Stimulated activated CD8-positive, alpha-beta memory T cell treated with anti-CD3 and anti-CD28 coated beads, Interleukin-12 subunit alpha, Interleukin-12 subunit beta, amount 100 ng/mL, for 4 hours (primary cell): ENCODE measurements at places on chromosomes 4 and X.

- DNase-seq, result no peak
These were observed 31.6 kb upstream of the MAML3 start for GRCh38 chr4:140185412-140186081.

DNA sequence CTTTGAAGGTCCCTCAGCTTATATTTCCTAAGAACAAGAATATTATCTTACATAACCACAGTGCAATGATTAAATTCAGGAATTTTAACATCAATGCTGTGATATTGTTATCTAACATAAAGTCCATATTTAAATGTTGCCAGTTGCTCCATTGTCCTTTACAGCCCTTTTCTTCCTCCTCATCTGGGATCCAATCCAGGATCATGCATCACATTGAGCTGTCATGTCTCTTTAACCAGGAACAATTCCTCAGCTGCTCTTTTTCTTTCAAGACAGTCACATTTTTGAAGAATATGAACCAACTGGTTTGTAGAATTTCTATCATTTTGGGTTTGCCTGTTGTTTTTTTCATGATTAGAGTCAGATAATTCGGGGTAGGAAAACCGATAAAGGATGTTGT lies 12.0 kb downstream of the TMSB4X start:
- no peak for DNase-seq

- no peak for DNase-seq
These were observed 14.5 kb downstream of the MRPL1 start for GRCh38 chr4:77877167-77877566.

DNA sequence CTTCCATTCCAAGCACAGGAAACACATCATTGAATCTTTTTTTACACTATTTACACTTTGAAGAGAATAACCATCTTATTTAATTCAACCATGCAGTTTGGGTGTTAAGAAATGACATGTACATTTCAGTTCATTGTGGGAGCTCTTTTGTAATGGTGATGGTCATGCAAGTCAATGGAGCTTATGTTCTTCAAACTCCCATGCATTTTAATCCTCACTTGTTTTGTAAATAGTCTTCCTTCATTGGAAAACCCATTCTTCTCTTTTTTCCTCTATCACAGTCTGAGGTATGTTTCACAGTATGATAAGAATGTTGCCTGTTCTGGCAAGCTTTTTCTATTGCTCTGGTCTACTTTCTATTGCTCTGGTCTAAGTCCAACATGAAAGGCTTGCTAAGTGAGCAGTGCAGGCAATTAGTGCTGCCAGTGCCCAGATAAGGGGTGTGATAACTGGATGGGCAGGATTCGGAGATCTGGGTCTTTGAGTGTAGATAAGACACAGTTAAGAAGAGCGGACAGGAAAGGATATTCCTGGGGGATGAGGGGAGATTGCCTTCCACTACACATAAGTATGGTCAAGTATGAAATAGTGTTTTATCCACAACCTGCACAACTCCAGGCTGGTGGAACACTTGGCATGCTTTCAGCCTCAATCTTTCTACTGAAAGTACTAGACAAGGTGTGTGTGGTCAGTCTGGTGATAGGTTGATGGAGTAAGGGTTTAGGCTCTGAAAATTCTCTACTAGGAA lies 17.1 kb downstream of the AFP start:
- no peak for DNase-seq

- DNase-seq, result no peak
These were observed 19.8 kb downstream of the GAB1 start for GRCh38 chr4:143356493-143356892.

DNA sequence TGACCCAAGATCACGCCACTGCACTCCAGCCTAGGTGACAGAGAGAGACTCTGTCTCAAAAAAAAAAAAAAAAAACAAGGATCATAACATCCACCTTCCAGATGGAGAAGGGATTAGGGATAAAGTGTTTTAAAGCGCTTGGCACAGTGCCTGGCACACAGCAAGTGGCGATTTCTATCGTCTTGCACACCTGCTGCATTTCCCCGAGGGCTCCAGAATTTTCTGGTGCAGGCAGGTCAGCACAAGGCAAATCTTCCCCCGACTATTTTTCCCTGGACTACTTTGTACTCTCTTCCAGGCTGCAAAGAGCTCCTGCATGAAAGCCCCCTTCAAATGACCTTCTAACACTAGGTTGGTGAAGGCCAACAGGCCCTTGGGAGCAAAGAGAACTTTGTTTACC lies 57.3 kb downstream of the APBB2 start:
- no peak for DNase-seq

- DNase-seq, result no peak
These were observed 20.2 kb upstream of the TCP11X2 start for GRCh38 chrX:102491766-102492165.

- no peak for DNase-seq
These were observed 775.9 kb upstream of the INTU start for GRCh38 chr4:126856906-126857305.

- DNase-seq, result no peak
These were observed 27.8 kb downstream of the RP2 start for GRCh38 chrX:46864606-46865005.

DNA sequence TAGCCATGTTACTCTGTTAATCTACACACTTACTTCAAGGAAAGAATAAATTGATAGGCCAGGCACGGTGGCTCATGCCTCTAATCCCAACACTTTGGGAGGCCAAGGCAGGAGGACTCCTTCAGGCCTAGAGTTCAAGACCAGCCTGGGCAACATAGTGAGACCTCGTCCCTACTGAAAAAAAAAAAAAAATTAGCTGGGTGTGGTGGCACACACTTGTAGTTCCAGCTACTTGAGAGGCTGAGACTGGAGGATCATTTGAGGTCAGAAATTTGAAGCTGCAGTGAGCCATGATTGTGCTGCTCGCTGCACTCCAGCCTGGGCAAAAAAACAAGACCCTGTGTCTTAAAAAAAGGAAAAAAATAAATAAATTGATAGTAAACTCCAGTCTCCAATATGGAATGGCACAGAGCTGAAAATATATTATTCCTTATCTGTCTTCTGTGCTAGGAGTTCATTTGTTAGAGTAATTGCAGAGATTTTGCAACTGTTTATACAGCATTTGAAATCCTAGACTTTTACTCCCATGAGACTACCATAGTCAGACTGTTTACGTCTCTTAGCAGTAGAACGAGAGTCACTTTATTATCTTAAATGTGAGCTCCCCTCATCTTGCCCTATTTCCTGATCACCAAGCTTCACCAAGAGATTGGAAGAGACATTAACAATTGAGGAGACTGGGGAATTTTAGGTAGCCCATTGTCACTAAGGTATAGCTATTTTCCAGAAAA lies 18.8 kb upstream of the TMEM131L start:
- DNase-seq, result no peak

GRCh38 chrX:22950269-22951266 lies 49.2 kb upstream of the DDX53 start:
- DNase-seq, result no peak

- no peak for DNase-seq
These were observed 70.4 kb downstream of the RFC1 start for GRCh38 chr4:39295784-39296183.

GRCh38 chr4:149426461-149426860 lies 389.2 kb downstream of the IQCM start:
- no peak for DNase-seq

- no peak for DNase-seq
These were observed 314.3 kb upstream of the FGF13 start for GRCh38 chrX:139025816-139026215.

DNA sequence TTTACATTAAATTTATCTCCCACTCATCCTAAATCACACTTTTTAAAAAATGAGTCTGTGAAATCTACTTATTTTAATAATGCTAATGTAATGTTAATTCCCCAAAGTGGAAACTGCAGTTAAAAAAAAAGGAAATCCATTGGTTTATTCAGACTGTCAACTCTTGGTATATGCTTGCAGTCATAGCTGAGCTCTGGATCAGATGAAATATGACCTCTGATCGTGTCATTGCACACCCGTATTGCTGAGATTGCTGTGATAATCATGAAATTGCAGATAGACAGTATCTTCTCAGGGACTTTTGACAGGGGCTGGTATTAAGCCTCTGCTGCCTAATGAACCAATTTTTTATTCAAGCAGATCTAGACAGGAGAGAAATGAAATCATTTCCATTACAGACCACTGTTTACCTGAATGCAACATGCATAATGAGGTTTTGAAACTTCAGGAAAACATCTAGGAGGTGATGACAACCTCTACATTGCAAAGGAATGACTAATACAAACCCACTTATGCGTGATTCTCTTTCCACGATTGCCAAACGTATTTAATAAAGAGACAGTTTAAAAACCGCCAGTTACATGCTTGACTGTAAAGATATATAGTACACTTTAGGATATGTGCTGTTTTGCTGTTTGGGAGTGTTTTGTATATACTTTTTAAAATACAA lies 138.3 kb upstream of the PUDP start:
- DNase-seq, result no peak

- DNase-seq, result no peak
These were observed 164.8 kb downstream of the CHM start for GRCh38 chrX:85882601-85883000.

DNA sequence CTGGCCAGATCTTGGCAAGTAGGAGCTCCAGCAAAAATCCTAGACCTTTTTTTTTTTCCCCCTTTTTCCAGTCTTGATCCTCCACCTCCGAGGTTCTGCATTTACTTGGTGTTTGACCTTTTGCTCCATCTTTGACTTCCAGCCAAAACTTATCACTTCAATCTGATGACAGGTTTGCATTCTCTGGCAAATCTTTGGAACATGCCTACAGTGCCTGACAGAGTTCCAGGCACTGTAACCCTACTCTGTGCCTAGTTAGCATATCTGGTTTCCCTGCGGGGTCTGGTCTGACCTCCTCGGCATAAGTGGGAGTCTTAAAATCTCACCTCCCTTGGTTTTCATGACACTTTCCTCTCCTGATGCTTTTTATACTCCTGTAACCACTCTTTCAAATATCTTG lies 39.4 kb upstream of the NR3C2 start:
- DNase-seq, result no peak

DNA sequence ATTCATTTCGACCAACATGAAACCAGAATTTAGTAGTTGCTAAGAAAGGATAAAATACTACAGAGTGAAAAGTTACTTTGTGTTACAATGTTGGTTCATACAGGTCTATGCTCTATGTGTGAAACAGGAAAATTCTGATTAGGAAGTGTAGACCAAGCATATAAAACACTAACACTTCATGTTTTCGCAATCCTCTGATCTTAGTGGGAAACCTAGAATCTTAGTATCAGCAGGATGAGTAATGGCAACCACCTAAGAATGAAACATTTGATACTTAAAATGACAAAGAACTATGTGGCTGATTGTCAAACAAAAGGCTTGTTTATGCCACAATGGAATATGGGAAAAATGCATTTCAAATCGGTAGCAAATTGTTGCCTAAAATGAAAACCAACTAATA lies 116.1 kb downstream of the AMMECR1 start:
- DNase-seq, result no peak

DNA sequence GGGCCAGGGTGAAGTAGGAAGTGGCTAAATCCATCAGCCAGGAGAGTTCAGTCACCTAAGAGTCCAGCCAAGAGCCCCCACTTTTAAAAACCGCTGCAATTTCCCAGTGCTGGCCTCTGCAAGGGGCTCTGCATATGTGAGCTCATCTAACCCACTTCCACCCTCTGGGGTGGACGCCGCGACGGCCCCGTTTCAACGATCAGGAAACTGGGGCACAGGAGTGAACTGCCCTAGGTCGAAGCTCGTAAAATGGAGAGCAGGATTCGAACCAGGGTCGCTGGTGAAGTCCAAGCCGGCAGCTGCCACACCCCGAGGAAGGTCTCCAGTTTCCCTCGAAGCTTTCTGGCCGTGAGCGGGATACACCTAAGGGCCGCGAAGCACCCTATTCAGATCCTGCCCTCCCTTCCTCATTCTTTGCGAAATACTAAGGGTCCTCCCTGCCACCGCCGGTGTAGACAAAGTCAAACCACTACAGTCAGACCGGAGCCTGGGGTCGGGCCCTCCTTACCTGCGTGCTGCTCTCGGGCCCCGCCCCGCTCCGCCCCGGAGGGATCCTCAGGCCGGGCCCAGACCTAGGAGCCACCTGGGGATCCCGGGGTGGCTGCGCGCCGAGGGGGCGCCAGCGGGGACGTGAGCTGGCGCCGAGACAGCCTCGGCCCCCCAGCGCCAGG lies 446 bp downstream of the EVC2 start:
- DNase-seq, result no peak

DNA sequence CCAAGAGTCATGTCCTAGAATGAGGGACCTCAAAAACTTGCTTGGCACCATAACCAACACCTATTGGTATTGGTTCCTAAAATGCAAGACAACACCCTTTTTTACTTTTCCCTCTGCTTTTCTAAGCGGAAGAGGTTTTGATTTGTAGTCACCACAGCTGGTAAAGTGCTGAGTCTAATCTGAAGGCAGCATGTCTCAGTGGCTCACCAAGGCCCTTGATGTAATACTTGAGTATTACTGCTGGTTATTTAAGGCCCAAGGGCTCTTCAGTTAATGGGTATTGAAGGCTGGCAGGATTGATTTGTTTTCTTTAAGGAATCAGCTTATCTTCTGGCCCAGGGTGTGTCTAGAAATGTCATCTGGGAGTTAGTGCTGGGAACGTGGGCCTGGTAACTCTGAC lies 735.1 kb downstream of the GLUD2 start:
- DNase-seq, result no peak

GRCh38 chr4:67535280-67535840 lies 9.9 kb downstream of the CENPC start:
- no peak for DNase-seq

DNA sequence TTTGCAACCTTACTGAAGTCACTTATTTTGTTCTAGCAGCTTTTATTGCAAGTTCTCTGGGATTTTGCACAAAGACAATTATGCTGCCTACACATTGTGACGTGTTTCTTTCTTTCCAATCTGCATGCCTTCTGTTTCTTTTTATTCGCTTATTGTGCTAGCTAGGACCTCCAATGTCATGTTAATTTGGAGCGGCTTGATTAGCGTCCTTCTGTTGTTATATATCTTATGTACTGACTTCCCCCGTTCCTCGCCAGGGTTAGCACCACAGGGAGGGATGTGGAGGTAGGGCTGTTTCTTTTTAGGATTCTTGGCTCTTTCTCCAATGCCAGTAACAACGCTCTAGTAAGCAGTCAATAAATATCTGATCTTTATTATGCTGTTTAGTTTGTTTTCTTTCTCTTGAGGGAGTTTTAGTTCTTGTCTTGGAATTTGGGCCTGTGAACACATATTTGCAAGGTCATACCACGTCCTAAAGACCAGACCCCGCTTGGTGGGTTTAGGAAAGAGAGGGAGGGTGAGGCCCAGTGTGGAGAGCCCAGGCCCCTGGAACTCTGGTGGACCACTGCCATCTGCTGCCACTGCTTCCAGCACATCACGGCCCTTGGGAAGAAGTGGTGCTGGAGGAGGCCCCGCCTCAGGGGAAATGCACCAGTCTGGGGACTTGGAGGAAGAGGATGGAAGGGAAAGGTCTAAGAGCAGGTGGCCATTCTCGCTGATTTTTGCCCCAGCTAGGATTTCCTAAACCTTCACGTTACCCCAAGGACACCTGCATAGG lies 129.1 kb downstream of the TRIML1 start:
- no peak for DNase-seq

GRCh38 chr4:52172166-52172565 lies 121.1 kb downstream of the SPATA18 start:
- DNase-seq, result no peak

GRCh38 chrX:81957900-81958545 lies 756.1 kb downstream of the SH3BGRL start:
- DNase-seq, result no peak
